ENCODE measurements at places on chromosomes 4 and X.
A peak's percentile ranks its signal among the peaks of the same experiment; 100 is the strongest.

DNA sequence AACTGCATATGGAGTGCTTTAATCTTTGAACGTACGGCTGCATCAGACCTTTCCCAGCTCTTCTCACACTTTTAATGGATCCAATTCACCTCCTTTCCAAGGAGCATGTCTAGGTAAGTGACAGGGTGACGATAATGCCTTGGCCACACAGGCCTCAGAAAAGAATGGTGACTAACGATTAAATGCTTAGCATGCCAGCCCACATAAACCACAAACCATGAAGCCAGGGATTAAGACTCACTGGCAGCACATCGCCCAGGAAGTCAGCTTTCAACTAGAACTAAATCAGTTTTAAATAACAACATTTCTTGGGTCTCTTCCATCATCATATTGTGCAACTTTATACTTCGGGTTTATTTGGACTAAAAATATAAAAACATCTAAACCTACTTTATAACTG is 28.7 kb downstream of the INPP4B start:
- no peaks in the 10 kb centered on the region for H3K27me3 ChIP-seq
- no peak for DNase-seq
- peaks cover 14% of the 10 kb centered on the region for H3K4me1 ChIP-seq

- DNase-seq: no peak
- H3K4me1 ChIP-seq: peaks cover 23% of the 10 kb centered on the region
- peak overlapping the region; percentile 22 for H3K27ac ChIP-seq
Observed at GRCh38 chr4:152686452-152687013, 6.7 kb upstream of the TMEM154 start.

DNA sequence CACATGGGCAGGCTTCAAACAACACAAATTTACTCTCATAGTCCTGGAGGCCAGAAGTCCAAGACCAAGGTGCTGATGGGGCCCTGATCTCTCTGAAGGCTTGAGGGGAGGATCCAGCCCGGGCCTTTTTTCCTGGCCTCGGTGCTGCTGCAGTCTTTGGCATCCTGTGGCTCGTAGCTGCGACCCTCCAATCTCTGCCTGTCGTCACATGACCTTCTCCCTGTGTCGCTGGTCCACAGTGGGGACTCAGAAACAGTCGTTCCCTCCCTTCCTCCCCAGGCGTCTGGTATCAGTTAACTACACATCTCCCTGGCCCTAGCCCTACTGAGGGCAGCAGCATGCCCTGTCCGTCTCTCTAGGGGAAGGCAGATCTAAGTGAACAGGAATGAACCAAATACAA is 19.1 kb upstream of the MSX1 start:
- DNase-seq: no peak
- H3K27me3 ChIP-seq: peaks cover 23% of the 10 kb centered on the region
- H3K27ac ChIP-seq: no peak overlapping the region
- H3K4me3 ChIP-seq: no peak overlapping the region
- H3K36me3 ChIP-seq: no peaks in the 10 kb centered on the region

GRCh38 chr4:25722964-25723363 is 67.3 kb downstream of the SLC34A2 start:
- no peak for DNase-seq
- H3K27me3 ChIP-seq: no peaks in the 10 kb centered on the region
- H3K4me1 ChIP-seq: no peaks in the 10 kb centered on the region
- no peak overlapping the region for H3K4me3 ChIP-seq
- no peak overlapping the region for H3K27ac ChIP-seq

DNA sequence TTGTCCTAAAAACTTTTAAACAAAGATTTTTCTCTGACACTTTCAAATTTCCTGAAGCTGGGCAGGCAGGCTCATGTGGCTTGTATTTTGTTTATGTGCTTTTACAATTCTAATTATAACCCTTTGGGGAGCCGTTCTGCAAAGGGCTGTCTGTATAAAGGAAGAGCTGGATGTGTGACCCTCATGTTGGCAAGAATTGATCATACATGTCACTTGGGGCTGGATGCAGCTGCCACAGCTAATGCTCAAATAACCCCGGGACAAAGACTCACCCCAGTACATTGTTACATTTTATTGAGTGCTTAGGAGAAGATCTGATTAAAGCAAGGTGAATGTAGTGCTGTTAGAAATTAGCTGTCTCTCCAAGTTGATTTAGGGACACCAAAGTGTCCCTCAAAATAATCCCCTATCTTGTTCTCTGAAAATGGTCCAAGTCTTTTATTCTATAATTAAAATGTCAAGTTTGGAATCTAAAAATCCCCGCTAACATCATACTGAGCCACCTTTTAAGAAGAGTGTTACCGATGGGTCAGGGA is 13.0 kb upstream of the DAPP1 start:
- H3K36me3 ChIP-seq: no peaks in the 10 kb centered on the region
- no peak for DNase-seq
- no peak overlapping the region for H3K4me3 ChIP-seq

All from T-helper 17 cell (primary cell).